ENCODE measurements at places on chromosomes 11 and 22.

DNA sequence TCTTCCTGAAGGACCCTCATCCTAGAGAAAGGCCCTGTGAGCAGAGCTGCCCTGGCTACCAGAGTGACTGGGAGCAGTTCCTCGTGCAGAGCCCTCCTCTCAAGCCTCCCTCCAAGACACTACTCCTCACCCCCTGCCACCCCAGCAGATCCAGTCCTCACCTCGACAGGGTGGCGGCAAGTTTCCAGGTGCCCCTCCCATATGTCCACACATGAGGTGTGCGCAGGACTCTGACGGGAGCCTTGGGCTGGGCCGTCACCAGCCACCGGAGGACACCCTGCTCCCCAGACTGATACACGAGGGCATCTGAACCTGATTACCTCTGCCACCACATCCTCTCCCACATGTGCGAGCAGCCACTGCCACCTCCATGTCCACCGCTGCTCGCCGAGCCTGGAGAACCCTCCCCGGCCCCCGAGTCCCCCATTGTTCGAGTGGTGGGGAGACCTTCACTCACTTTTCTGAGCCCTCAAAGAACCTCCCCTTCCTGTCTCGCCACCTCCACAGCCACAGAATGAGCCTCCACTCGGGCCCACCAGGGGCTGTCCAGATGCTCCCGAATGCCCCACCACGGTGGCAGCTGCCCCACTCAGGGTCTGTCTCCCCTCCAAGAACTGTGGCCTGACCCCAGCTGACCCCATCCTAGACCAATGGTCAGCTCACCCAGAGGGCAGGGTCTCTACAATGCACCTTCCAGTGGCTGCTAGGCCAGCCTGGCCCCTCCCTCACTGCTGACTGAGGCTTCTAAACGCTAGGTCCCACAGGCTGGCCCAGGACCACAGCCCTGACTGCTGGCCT lies 62.5 kb downstream of the DGCR2 start:
- DNase-seq: no peak

- DNase-seq: no peak
Measured at GRCh38 chr11:57338142-57338541, at the start of gene P2RX3. P2RX3 (plus strand) TSS chr11:57338352; CDS start chr11:57338551, 199 bp downstream.

GRCh38 chr11:123388640-123389039 lies 41.4 kb upstream of the GRAMD1B start:
- no peak for DNase-seq

DNA sequence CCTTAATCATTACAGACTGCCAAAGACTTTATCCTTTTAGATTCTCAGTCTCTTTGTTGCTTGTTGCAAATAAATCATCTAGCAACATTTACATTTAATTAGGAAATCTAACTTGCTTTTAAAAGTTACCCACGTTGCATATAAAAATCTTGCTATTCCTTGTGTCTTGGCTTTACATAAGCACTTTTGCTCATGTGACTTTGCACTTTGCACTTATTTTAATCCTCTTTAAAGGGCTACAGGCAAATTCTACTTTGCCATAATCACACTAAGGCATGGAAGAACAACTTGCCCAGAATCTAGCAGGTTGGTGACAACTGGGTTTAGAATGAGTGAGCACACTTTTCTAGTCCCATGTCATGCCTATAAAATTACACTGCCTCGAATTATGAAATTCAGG lies 25.9 kb downstream of the PRRG4 start:
- DNase-seq: no peak

DNA sequence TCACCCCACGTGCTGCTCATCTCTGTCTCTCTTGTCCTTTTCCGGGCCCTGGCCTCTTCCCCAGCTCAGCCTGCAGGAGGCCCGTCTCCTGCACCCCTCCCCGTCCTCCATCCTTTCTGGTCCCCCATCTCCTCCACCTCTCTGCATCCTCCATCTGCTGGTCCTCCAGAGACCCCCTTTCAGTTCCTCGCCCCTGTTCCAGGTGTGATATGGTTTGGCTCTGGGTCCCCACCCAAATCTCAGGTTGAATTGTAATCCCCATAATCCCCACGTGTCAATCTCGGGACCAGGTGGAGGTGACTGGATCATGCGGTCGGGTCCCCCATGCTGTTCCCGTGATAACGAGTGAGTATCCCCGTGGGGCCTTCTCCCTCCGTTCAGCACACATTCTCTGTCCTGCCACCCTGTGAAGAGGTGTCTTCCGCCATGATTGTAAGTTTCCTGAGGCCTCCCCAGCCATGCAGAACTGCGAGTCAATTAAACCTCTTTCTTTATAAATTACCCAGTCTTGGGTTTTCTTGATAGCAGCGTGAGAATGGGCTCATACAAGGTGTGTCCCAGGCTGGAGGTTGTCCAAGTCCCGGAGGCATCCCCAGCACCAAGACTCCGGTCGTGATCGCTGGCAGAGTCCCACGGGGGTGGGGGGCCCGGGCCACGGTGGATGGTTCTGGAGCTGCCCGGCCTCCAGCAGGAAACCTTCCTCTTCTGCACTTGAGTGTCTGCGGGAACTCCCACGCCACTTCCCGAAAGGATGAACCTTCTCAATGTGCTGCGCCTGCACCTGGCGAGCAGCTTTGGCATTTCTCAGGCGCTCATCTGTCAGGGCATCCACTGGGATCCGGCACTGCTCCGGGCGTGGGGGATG lies 29.0 kb upstream of the TOLLIP start:
- DNase-seq: peak; percentile 39

GRCh38 chr11:76426660-76427059 lies 18.2 kb upstream of the EMSY start:
- no peak for DNase-seq

GRCh38 chr11:57461841-57462489 lies 1.6 kb downstream of the RTN4RL2 start:
- DNase-seq: no peak

GRCh38 chr22:41368543-41369423 lies 13.0 kb upstream of the TEF start:
- DNase-seq: no peak

- DNase-seq: no peak
Measured at GRCh38 chr11:83687787-83688186, 401.6 kb upstream of the CCDC90B start.

GRCh38 chr11:14773755-14774154 lies 118.3 kb downstream of the CYP2R1 start:
- peak; percentile 45 for DNase-seq

GRCh38 chr22:38728871-38729796 lies 23.4 kb downstream of the GTPBP1 start:
- no peak for DNase-seq

DNA sequence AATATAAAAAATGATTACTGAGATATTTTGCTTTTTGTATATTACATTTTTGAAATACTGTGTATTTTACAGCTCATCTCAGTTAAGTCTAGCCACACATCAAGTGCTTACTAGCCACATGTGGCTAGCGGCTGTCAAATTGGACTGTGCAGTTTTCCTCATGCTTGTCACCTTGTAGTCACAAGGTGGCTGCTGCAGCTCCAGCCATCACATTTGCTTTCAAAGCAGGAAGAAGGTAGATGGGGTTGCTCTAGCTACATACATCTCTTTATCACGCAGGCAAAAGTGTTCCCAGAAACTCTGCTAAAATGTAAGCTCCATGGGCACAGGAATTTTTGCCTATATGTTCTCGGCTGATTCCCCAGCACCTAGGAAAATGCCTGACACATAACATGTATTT lies 61.5 kb downstream of the MICAL2 start:
- no peak for DNase-seq

DNA sequence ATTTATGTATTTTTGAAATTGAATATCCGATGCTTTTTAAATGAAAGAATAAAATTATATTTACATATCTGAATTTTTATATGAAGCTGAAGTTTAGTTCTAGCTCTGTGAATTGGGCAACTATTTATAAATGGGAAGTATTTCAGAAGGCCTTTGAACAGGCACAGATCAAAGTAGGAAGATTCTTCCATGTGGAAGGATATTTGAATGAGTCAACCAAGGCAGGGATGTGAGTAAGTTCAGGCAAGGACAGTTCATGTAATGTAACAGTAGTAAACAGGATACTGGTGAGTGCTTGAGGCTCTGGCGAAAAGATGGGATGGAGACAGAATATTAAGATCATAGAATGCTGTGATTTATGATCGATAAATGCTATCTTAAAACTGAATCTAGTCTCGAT lies 417.8 kb upstream of the CCDC179 start:
- no peak for DNase-seq

DNA sequence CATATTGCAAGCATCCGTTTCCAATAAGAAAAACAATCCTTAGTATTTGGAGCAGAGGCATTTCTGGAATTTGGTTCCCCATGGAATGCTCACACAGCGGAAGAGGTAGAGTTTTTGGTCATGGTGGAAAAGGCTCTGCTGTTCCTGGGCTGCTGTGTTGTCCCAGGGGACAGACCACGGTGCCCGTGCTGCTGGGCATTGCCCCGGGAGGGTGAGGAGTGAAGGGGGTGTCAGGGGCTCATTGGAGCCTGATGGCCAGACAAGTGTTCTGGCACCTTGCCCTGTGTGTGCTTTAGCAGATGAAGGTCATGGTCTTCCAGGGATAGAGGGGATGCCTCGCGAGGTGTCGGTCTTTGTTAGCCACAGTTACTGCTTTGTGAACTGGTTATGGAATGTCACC lies 61.2 kb downstream of the MPPED1 start:
- no peak for DNase-seq

GRCh38 chr11:117426297-117426685 lies 98.6 kb downstream of the CEP164 start:
- DNase-seq: peak; percentile 62

DNA sequence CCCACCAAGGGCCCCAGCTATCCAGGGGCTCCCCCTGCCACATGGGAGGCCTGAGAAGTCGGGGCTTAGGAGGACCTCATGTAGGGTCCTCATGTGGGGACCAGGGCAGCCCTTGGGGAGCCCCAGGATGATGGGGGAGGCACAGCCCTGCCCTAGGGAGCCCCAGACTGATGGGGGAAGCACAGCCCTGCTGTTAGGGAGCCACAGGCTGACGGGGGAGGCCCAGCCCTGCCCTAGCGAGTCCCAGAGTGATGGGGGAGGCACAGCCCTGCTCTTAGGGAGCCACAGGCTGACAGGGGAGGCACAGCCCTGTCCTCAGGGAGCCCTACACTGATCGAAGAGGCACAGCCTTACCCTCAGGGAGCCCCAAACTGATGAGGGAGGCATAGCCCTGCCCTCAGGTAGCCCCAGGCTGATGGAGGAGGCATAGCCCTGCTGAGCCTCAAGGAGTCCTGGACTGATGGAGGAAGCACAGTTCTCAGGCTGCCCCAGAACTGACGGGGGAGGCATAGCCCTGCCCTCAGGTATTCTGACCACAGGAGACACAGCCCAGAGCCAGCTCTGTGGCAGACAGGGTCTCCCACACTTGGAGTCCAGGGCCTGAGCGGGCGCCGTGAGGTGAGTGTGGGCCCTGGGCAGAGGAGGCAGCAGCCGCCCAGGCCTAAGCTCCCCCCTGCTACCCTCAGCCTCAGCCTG lies 10.8 kb downstream of the PRR33 start:
- no peak for DNase-seq

DNA sequence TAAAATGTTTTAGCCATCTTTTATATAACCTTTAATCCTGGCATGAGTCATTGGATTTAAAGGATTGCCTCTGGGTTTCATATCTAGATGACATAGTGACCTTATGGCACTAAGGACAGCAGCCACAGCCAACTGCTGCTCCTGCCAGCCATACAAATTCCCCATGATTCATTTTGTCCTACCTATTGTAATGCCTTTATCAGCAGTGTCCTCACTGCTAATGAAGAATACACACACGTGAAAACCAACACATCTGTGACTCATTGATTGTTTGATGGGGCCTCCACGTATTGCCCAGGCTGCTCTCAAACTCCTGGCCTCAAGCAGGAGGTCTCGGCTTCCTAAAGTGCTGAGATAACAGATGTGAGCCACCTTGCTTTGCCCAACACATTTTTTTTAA lies 1.8 kb downstream of the LDHAL6A start:
- no peak for DNase-seq

GRCh38 chr22:45994491-45995404 lies 17.8 kb upstream of the WNT7B start:
- DNase-seq: peak; percentile 77

DNA sequence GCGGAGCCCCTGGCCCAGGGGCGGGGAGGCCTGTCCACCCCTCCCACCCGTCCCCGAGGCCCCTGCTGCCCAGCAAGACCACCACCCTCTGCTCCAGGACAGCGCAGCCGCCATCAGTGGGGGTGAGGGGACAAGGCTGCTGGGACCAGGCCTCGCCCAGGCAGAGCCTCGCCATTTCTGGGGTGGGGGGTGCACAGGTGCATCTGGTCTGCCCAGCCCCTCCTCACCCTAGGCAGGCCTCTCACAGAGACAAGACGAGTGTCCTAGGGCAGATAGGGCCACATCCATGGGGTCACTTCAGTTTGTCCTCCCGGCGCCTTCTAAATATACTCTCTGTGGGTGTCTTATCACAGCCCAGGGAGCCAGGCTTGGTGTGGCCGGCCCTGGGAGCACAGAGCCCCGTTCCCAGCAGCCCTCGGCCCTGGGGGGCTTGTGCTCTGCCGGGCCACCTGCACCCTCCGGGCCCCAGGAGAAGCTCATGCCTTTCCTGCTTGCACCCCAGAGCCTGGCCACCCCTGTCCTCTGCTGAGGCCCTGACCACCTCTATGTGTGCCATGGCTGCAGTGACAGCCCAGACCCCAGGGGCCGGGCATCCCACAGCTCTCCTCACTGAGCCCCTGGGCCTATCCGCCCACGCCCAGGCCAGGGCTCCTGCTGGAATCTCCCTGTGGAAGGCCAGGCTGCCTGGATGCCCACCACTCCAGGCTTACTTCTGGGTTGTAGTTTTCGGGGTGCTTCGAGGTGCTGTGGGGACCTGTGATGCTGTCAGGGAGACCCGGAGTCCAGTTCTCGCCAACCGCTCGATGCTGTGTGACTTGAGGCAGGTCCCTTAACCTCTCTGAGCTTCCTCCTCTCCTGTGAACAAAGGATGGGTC lies 70.8 kb downstream of the KCNQ1 start:
- no peak for DNase-seq

- DNase-seq: no peak
Measured at GRCh38 chr11:92556431-92556830, 331.8 kb downstream of the FAT3 start.

DNA sequence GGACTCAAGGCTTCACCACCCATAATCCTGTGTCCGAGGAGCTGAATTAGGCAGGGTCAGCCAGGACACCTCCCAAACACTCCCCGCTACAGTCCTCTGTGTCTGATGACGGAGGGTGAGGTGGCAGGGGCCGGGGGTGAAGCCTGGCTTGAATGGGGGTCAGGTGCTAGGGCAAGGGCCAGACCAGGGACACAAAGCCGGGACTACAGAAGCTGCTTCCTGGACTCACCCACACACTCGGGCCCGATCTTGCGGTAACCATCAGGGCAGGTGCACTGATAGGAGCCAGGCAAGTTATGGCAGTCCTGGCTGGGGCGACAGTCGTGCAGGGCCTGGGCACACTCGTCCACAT lies 2.3 kb downstream of the EFEMP2 start:
- DNase-seq: no peak

GRCh38 chr22:35170716-35171697 lies 86.3 kb upstream of the HMGXB4 start:
- no peak for DNase-seq
